Activated CD4-positive, alpha-beta T cell treated with anti-CD3 and anti-CD28 coated beads for 24 hours (primary cell): ENCODE measurements at places on chromosomes 11 and 22.

DNA sequence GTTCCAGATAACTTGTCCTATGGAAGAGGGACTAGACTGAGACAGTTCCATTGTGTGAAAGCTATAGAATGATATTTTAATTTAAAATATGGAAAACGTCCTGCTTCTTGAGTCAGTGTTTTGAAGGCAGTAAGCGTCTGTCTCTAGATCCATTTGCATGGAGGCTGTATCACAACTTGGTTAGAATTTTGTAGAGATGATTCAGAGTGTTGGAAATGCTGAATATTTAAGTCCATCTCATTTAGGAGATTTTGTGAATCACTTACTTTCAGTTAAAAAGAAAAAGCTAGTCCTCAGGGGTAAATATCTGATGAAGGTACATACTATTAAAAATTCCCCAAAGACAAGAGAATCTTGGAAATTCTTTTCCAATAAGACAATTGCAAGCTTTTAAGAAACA, 72.7 kb downstream of the FANCF start:
- no peak for DNase-seq

DNA sequence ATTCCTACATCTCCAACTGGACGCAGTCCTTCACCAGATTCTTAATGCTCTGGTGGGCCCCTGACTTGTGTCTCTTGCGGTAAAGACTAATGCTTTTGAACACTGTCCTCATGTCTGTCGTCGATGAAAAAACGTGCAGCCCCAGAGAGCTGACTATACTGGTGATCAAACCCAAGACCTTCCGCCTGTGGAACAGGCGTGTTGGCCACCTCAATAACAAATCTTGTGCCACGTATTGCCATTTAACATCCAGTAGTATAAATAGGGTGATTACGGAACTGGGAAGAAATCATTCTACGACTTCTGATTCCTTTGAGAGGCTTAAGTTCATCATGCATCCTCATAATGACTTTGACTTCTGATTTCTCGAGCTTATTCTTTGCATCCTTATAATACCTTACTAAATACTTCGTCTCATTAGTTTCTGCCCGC, 45.6 kb downstream of the OR4D9 start:
- no peak for DNase-seq

DNA sequence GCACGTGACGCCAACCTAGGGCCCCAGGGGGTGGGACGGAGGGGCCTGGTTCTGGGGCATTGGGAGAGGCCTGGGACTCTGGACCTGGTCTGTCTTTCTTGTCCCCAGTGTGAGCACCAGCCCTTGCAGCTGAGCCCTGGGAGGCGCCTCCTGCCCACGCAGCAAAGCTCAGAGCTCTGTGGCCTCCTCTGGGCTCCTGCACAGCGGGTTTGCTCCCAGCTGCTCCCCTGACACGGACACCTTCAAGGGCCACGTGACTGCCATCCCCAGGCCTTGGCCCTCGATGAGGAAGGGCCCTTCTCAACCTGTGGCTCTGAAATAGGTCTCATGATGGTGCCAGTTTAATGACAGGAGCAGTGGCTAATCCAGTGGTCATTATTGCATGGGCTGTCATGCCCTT, 31.5 kb upstream of the CCDC188 start:
- DNase-seq = no peak

DNA sequence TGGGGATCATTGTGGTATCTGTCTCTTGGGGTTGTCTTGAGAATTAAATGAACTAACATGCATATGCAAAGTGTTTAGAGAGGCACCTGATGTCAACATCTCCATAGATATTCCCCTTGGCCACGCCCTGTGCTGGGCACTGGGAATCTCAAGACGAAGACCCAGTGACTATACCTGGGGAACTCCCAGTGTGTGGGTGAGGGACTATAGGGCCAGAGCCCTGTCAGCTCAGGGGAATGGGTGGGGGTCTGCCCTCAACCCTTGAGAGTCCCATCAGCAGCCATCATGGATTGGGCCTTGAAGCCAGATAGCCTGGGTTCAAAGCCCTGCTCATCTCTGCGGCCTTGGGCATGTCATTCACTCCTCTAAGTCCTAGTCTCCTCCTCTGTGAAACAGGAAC, 21.6 kb upstream of the LMO1 start:
- DNase-seq = no peak

- no peak for DNase-seq
These were observed 49.8 kb upstream of the CYP2D6 start for GRCh38 chr22:42180349-42180842.

GRCh38 chr11:40388097-40388818, 1071.2 kb downstream of the LRRC4C start:
- no peak for DNase-seq

DNA sequence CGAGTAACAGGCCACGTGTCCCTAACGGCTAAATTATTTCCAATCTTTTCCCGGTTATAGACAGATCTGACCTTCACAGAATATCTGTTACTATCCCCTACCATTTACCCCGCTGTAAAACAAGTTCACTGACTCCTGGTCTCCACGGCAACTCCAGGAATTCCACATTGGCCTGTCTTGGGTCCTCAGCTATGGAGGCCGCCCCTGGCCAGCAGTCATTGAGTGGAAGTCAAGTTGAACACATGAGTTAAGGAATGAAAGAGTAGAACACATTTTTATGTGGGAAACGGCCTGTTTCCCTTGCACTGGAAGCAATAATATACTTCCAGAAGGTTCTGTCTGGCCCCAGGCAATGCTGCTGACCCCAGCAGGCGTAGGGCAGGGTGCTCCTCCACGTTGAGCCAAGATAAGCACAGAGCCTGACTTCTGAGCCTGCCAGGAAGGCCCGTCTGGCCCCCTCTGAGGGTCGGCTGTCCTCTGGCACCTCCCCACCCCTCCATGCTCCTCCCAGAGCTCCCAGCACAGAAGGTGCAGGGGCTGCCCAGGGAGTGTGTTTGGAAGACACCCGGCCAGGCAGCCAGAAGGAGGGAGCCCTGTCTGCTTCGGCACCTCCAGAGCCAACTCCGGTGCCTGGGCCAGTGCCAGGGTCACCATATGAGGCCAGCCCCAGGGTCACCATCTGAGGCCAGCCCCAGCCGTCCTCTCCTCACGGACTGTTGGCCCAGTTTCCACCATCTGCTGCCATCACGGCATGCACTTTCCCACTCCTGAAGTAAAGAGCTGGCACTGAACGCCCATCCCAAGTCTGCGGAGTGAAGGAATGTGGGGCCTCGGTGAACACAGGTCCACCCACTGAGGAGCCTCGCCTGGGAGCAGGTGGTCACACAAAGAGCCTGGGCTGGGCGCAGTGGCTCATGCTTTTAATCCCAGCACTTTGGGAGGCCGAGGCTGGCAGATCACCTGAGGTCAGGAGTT, 813.2 kb downstream of the BRD1 start:
- DNase-seq = no peak

DNA sequence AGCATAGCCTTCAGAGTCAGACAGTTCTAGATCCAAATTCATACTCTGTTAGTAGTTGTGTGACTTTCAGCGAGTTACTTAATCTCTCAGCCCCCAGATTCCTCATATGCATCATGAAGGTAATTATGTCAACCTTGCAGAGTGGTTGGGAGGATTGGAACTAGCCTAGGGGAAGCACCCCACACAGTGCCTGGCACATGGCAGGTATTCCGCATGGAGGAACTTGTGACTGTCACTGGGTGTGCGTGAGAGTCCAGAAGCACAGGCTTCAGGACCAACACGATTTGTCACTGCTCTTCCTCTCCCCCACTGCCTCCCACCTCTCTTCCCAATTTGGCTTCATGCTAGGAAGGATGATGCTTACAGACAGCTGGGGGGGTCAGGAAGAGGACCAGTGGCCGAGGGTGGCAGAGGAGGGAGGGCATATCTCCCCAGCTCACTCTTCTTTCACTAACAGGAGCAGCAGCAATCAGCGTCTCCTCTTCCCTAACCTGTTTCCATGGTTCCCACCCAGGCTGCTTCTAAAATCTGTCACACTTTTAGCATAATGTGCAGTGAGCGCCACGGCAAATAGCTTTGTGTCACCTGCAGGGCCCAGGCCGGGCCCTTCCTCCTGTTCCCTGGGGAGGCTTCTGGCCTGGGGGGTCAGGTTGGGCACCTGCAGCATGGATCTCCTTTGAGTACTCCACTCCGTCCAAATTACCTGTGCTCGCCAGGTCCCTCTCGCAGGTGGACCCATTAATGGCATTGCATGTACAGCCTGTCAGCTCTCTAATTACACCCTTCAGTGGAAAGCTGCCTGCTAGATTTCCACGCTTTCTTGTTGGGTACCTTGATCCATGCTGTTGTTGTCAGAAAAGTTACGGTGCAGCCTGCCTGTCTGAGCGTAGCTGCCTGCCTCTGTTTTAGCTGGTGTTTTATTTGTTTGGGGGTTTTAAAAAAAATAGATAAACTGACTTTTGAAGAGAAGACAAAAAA, 400.4 kb downstream of the NXPE2 start:
- no peak for DNase-seq
